Stimulated activated CD8-positive, alpha-beta memory T cell treated with anti-CD3 and anti-CD28 coated beads, Interleukin-15, amount 100 ng/mL, for 24 hours (primary cell): ENCODE measurements at places on chromosomes 1 and 21.
A peak's percentile ranks its signal among the peaks of the same experiment; 100 is the strongest.

DNA sequence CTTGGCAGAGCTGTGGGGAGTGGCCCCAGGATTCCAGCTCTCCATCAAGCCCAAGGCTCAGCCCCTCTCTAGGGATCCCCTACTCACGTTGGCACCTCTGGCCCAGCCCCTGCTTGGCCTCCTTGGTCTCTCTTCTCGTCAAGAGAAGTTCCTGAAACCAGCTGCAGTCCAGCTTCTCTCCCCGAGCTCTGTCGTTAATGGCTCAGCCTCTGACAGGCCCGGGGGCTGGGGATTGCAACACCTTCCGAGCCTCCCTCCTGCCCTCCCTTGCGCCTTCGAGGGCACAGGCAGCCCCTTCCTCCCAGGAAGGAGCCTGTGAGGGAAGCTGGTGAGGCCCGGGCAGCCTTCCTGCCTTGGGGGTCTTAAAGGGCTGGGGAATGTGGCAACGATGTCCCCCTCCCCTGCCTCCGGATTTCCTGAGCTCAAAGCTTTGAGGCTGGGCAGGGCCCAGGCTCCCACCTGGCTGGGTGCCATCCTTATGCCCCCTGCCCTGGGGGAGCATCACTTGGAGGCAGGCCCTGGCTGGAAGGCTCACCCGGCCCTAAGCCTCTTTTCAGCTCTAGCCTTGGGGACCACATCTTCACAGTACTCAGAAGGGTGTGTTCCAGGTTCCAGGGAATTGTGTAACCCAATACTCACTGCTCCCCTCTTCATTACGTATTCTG is at the start of gene CSF3R:
TSS of gene CSF3R (minus strand) at position 190 of the 665 bp plus-strand sequence. CDS start 3,417 bp downstream, outside the sequence.
- DNase-seq, result no peak

DNA sequence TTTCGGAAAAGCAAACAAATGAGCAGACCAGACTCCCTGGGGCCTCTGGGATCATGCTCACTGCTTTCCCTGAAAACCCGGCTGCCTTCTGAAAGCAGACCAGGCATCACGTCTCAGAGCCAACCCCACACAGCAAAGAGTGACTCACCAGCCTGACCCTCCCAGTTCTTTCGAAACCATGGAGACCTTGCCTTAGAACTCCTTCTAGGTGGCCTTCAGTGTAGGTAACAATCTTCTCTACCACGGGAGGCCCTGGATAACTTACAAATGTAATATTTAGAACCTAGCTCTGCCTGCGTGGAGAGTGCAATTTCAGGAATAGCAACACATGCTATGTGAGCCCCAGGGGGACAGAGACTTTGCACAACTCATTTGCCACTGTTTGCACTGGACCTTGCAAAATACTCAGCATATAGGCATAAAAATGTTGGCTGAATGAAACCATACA is 105.2 kb downstream of the SUSD4 start:
- DNase-seq, result no peak

- no peak for DNase-seq
Observed at GRCh38 chr1:51158263-51158662, 56.2 kb downstream of the C1orf185 start.

DNA sequence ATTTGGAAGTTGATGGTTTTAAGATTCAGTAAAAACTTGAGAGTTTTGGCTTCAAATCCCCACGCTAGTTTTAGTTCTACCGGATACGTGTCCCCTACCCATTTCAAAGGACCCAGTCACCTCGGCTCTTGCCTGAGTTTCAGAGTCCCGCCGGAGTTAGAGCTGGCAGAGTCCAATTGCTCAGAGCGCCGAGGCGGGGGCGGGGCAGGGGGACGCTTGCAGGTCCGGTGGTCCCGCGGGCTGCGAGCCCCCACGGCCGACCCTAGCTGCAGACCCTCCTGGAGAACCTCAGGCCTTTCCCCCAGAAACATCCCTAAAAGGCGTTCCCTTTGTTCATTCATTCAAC is 765 bp upstream of the VPS45 start:
- peak; percentile 16 for DNase-seq

GRCh38 chr1:45503462-45504360 is 3.6 kb downstream of the MMACHC start:
- no peak for DNase-seq

DNA sequence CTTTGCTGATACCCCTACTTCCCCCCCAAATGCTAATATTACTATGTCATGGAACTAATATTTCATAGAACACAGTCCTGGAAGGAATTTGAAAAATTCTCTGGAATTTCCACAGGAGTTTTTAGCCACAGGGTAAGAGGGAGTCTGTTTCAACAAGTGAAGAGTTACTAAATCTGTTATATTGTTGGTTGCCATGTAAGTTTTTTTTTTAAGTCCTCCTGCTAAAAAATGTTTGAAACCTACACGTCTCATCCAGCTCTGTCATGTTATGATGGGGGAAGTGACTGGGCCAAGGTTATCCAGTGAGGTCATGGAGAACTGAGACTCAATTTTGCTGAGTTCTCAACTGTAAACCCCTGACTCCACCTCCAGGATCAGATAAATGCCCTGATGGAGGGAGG is 60.8 kb upstream of the USP24 start:
- no peak for DNase-seq

GRCh38 chr21:37118187-37118826 is 45.3 kb downstream of the TTC3 start:
- no peak for DNase-seq

- no peak for DNase-seq
Observed at GRCh38 chr1:117512728-117513321, 93.0 kb upstream of the TENT5C start.

DNA sequence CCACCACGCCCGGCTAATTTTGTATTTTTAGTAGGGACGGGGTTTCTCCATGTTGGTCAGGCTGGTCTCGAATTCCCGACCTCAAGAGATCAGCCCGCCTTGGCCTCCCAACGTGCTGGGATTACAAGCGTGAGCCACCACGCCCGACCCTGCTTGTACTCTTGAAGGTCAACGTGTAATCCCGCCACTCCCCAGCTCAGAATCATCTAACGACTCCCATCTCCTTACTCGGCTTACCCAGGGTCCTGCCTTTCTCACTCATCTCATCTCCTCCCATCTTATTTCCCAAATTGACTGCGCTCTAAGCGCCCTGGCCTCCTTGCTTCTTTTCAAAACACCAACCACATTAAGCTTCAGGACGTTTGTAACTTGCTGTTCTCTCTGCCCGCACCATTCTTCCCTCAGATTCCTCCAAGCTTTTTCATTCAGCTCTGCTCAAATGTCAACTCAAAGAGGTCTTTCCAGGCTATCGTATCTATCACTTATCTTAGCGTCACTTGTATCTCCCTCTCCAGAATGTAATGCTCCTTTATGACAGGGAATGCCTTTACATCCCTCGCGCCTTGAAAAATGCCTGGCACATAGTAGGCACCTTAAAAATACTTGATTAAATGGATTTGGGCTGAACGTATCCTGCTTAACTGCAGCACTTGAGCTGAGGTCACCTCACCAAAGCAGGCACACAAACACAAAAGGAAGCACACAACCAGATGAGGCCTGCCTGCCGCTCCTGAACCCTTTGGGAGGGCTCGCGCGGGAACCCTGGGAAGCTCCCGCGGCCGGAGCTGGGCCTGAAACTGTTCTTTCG is 1.4 kb upstream of the USP1 start:
- DNase-seq, result no peak

GRCh38 chr1:156251527-156251926 is 3.7 kb upstream of the PAQR6 start:
- no peak for DNase-seq

DNA sequence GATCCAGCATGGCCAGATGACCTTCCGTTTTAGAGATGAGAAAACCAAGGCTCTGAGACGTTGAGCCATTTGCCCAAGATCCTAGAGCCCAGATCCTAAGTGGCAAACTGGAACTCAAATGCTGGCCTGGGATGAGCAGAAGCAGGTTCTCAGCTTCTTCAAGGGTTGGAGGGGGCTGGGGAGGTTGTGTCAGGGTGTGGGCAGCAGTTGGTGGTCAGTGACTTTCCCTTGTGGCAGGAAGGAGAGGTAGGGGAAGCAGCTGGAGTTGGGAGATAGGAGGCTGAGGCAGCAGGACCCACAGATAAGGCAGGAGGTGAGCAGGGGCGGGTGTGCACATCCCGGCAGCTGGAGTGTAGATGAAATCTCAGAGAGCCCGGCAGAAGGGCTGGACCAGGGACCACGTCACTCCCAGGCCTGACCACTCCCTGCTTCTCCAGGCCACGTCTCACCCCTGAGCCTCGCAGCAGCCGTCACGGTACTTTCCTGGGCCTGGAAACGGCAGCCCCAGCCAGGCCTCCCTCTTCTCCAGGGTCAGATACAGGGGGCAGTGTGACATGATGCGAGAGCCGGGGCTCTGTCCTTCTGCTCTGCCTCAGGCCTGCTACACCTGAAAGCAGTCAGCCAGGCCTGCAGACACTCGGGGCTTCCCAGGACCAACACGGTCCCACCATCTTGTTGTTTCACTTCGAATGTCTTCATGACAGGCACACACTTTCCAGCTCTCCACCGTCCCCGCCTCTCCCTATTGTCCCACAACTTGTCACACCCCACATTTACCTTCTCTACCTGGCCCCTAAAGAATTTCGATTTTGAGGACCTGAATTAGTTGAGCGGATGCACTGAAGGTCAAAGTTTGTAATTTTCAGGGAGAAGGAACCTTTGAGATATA is 11.5 kb upstream of the LAPTM5 start:
- no peak for DNase-seq

DNA sequence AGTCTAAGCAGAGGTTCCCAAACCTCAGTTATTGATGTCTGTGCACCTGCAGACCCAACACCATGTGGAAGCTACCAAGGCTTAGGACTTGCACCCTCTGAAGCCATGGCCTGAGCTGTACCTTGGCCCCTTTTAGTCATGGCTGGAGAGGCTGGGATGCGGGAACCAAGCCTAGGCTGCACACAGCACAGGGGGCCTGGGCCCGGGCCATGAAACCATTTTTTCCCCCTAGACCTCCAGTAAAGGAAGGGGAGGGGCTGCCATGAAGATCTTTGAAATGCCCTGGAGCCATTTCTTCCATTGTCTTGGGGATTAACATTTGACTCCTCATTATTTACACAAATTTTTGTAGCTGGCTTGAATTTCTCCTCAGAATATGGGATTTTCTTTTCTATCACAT is 265.9 kb downstream of the PDE4B start:
- DNase-seq, result no peak

GRCh38 chr21:17101696-17102095 is 411.1 kb upstream of the CXADR start:
- DNase-seq, result no peak
